NCI-H1417 (cell line): ENCODE measurements at places on chromosomes 6 and 20.
A peak's percentile ranks its signal among the peaks of the same experiment; 100 is the strongest.

DNA sequence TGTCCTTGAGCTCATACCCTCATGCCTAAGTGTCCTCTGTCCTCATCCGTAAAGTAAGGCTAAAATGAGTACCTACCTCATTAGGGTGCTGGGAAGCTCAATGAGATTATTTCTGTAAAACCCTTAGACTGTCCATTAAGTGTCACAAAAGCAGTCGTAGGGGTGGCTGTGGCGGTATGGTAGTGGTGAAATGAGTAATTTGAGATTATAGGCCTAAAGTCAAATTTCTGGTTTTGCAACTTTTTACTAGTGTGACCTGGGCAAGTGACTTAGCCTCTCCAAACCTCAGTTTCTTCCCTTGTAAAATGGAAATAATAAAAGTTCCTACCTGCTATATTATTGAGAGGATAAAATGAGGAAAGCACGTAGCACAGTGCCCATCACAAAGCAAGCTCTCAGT, 148.2 kb upstream of the AKAP12 start:
- no peak for DNase-seq

DNA sequence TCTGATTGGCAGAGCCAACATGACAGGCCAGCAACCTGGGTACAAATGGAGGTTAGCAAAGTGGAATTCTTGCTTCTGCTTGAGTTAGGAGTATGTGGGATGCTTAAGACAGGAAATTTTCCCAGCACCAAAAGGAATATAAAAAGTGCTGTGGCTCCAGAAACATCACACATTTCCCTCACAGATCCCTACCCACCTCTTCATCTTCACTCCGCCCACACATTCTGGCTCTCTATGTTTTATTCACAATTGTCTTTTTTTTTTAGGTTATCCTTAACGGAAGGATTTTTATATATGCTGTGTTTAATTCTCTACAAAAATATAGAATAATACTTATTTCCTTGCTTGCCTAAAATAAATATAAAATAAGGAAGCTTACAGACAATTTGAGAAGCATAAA, 563.3 kb upstream of the HS3ST5 start:
- DNase-seq = no peak

GRCh38 chr6:93992976-93993375, 573.6 kb upstream of the EPHA7 start:
- no peak for DNase-seq

DNA sequence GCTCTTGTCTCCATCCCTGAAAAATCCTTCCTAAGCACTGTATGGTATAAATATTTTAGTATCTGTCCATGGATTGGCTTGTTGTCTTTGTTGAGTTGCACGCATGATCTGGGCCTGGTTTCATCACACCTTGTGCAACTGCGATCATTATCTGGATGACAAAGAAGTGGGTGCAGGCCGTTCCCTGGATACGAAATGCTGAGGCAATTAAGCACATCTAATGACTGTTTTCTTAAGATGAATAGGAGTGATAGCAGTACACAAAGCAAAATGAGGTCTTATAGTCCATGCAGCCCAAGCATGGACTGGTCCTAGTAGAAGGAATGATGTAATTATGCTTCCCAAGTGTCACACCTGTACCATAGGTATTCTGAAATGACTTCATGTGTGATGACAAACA, 47.8 kb downstream of the SLC35D3 start:
- DNase-seq = peak; percentile 69

- DNase-seq = no peak
These were observed 413 bp downstream of the PTPRA start for GRCh38 chr20:2873747-2874041.

GRCh38 chr6:82568290-82568993, 204.8 kb downstream of the TPBG start:
- peak; percentile 31 for DNase-seq

DNA sequence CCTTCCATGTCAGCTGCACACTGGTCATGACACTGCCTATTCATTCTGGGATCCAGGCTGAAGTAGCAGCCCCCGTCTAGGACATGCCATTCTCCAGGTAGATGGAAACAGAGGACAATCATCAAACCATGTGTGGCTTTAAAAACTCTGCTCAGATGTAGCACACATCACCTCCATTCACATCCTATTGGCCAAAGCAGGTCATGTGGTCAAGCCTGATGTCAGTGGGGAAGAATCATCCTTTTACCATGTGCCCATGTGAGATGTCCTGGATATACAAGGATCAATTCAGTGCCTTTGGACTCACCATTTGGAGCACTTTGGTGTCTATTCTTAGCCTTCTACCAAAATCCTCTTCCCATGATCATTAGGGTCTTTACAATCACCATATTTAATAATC, 99.5 kb downstream of the CDC5L start:
- DNase-seq = no peak

- DNase-seq = no peak
These were observed 102.5 kb downstream of the CD24 start for GRCh38 chr6:106872049-106872448.

- no peak for DNase-seq
These were observed 515.1 kb upstream of the SOX4 start for GRCh38 chr6:21078497-21078896.

DNA sequence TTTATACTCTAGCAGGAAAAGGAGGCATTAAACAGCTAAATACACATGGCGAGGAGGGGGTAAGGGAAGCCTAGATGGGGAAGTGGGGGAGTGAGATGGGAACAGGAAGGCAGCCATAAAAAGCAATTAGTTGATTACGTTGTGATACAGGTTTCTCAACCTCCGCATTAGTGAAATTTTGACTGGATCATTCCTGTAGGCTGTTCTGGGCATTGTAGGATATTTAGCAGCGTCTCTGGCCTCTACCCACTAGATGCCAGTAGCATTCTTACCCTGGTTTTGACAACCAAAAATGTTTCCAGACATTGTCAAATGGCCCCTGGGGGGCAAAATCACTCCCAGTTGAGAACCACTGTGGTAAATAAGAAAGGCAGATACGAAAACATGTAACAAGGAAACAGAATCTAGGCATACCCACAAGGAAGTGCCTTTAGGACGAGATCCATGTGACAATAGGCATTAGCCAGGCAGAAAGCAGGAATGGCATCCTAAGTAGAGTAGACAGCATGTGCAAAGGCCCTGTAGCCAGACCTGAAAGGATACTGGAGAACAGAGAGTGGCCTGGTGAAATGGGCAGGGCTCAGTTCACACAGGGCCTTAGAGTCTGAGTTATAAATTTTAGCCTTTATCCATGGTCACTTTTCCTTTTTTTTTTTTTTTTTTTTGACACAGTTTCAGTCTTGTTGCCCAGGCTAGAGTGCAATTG, 25.8 kb upstream of the PTPN1 start:
- no peak for DNase-seq

GRCh38 chr6:7671581-7671980, 54.3 kb upstream of the BMP6 start:
- DNase-seq = no peak

GRCh38 chr20:20411402-20411801, 43.5 kb downstream of the INSM1 start:
- peak; percentile 49 for DNase-seq

GRCh38 chr20:39651645-39652325, 689.6 kb downstream of the DHX35 start:
- peak; percentile 23 for DNase-seq

- no peak for DNase-seq
These were observed 1.6 kb downstream of the PPARD start for GRCh38 chr6:35343835-35344550.

DNA sequence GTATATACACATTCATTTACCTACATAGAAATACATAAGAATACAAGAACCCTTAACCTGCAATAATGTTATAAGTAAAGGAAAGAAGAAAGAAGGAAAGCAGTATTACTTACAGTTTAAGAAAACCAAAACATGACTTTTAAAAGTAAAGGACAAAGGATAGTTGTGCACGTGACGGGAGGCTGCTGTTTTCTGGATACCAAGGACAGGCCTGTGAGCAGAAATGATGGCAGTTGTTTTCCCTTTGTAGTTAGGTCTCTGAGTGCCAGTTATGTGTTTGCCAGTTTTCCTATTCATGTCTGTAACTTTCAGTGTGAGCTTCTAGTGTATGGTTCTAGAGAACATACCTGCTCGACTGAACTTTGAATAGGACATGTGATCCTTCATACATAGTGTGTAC, 54.8 kb downstream of the FAM120B start:
- no peak for DNase-seq

DNA sequence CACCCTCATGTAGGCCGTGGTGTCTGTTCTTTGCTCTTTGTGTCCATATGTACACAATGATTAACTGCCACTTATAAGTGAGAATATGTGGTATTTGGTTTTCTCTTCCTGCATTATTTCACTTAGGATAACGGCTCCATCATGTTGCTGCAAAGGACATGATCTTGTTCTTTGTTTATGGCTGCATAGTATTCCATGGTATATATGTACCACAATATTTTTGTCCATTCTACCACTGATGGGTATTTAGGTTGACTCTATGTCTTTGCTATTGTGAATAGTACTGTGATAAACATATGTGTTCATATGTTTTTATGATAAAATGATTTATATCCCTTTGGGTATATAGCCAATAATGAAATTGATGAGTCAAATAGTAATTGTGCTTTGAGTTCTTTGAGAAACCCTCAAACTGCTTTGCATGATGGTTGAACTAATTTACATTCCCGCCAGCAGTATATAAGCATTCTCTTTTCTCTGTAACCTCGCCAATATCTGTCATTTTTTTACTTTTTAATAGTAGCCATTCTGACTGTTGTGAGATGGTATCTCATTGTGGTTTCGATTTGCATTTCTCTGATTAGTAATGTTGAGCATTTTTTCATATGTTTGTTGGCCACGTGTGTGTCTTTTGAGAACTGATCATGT, 174.4 kb upstream of the NT5E start:
- no peak for DNase-seq

GRCh38 chr20:51413857-51414256, 128.7 kb downstream of the NFATC2 start:
- no peak for DNase-seq

GRCh38 chr6:169568314-169569087, 133.3 kb downstream of the WDR27 start:
- DNase-seq = no peak
